ENCODE measurements at places on chromosomes 3 and 15.

DNA sequence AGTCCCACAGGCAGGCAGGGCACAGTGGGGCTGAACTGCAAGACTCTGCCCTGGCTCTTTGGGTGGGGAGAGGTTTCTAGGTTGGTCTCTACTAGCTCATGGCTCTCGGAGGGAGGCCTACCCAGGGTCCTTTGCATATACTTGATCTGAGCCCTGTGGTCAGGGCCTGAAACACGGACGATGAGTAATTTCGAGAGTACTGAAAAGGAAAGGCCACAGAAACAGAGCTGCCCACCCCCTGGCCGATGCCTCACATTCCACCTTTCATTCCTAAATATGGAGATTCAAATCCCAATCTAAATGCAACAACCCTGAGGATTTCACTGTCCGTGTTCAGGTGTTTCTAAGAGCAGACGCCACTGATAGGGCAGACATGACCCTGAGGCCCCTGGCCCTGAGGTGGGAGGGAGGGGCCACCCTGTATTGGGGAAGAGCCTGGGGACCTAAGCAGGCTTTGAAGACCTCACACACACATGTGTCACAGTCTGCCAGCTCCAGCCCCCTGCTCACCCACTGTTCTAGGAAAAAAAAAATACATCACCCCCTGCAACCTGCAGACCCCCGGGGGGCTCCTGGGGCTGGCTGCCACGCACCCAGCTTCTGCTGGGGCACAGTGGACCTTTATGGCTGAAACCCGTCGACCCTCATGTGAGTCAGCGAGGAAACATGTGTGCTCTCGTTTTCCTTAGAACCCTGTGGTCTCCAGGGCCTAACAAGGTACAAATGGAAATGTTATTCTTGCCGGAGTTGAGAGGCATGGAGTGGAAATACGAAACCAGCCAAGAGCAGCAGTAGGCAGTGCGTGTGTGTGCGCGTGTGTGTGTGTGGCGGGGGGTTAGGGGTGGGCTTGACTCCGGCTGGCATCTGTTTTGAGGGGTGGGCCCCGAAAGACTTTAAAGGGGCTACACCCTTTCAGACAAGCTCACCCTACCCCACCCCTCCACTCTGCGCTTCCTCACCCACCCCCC lies 112.7 kb downstream of the CHSY1 start:
- DNase-seq = no peak

DNA sequence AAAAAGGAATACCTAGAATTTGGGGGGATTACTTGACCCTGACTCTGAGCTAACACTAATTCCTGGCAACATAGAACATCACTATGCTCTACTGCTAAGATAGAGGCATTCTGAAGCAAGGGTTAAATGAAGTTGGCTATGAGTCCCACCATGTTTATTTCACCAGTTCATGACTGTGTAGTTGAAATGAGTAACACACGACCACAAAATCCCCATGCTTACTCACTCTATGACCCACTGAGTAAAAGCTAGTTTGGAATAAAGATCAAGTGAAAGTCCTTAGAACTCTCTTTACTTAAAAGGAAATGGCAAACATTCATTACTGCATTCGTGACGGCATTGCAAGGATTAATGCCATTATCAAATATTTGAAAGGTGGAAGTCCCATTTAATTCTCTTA lies 47.4 kb downstream of the MRPL46 start:
- DNase-seq = no peak

DNA sequence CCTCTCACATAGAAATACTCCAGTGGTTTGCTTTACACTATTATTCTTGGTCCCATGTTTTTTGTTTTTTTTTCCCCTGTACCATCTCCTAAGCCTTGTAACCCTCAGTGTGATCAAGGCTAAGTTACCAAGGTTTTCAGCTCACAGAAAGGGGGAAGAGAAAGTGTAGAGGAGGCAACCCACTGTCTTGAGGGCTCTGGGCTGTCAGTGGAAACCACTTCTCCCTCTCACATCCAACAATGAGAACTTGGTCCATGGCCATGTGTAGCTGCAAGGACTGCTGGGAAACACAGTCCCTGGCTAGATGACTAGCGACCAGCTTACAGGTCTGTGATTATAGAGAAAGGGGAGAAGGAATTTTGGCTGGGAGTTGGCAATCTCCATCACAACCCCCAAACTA lies 30.3 kb downstream of the GPD1L start:
- no peak for DNase-seq

DNA sequence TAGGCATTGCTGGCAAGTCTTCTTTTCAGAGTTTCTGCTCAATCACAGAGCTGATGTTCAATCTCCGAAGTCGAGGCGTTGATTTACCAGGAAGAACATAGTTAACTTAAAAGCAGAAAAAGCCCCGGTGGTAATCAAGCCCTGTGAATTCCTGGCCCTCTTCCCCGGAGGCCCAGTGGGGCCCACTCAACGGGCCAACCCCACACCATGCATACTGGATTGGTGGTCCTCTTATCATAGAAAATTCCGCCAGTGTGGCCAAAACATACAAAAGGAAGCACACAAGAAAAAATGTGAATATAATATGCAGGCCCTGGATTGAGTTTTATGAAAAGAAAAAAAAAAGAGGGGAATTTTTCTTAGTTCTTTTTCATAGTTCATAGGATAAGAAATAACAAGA lies 873.0 kb upstream of the NR2F2 start:
- no peak for DNase-seq

Data from nucleus accumbens (tissue), 56 donors.